ENCODE measurements at places on chromosomes 2 and 18.

GRCh38 chr18:31965316-31965970 lies 22.5 kb upstream of the TRAPPC8 start:
- DNase-seq, result no peak

- DNase-seq, result no peak
Measured at GRCh38 chr2:220310451-220310861, 683.0 kb downstream of the SLC4A3 start.

DNA sequence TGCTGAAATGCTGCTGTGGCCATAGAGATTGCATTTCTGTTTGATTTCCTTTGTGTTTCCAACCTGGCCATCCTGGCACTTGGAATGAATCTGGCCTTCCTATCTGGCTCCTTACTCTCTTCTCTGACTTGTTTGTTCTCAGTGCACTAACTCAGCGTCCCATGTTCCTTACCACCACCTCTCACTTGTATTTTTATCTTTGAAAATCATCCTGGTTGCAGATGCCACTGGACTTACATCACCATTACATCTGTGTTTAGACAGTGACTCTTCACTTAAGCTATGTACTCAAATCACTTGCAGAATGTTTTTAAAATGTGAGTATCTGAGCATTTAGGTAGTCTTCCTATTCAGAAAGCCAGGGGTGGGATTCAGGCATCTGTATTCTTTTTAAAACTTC lies 239.5 kb downstream of the WDR7 start:
- DNase-seq, result no peak

DNA sequence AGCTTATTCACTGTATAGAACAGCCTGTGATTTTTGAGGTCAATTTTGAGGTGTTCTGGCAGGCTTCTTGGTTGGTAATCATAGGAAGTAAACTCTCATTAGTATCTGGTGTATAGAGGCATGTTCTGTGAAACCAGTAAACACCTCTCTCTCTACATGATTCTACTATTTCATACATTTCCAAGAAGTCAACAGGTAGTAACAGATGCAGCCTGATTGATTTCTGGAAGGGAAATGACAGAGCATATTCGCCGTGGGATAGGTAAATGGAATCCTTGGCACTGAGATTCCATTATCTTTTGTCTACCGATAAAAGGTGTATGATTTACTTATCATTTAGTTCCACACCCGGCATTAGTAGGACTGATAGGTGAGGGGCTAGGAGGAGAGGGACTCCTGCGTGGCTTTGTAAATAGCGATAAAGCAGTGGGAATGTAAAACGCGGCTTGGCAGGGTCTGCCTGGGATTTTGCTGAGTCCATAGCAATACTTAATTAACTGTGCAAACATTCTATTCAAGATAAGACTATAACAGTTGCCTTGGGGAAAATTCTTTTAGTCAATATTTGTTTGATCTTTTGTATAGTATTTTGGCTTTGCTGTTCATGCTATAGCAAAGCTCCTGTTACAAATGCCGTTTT lies 32.3 kb downstream of the LYPD6B start:
- no peak for DNase-seq

DNA sequence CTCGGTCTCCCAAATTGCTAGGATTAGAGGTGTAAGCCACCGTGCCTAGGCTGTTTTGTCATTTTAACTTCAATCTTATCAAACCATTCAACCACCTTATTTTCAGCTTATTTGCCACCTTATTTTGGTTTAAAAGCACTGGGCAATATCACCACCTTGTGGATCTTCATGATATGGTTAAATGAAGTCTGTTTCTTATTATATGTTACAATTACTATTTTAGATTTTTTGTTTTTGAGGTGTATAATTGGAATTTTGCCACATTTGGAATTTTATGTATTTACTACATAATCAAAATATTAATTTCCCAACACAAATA lies 43.8 kb upstream of the SCN9A start:
- no peak for DNase-seq
